GM18507 (cell line): ENCODE measurements at places on chromosomes 12 and 14.

- no peak for DNase-seq
Measured at GRCh38 chr12:52061470-52062166, 8.2 kb upstream of the ATG101 start.

- no peak for DNase-seq
Measured at GRCh38 chr12:28767836-28768348, 381.2 kb upstream of the FAR2 start.

GRCh38 chr12:50081096-50081808 lies 3.9 kb upstream of the SMARCD1 start:
- DNase-seq = no peak

GRCh38 chr12:20376984-20377383 lies 8.6 kb downstream of the PDE3A start:
- no peak for DNase-seq

GRCh38 chr12:93460902-93461301 lies 6.4 kb upstream of the MRPL42 start:
- DNase-seq = no peak

GRCh38 chr12:127165567-127166392 lies 1101.2 kb upstream of the TMEM132C start:
- peak; percentile 33 for DNase-seq

- DNase-seq = no peak
Measured at GRCh38 chr14:67768219-67768618, 48.2 kb downstream of the ZFYVE26 start.
